ENCODE measurements at places on chromosomes 1 and 21.

GRCh38 chr1:94515296-94515947, 26.1 kb downstream of the F3 start:
- DNase-seq = no peak

DNA sequence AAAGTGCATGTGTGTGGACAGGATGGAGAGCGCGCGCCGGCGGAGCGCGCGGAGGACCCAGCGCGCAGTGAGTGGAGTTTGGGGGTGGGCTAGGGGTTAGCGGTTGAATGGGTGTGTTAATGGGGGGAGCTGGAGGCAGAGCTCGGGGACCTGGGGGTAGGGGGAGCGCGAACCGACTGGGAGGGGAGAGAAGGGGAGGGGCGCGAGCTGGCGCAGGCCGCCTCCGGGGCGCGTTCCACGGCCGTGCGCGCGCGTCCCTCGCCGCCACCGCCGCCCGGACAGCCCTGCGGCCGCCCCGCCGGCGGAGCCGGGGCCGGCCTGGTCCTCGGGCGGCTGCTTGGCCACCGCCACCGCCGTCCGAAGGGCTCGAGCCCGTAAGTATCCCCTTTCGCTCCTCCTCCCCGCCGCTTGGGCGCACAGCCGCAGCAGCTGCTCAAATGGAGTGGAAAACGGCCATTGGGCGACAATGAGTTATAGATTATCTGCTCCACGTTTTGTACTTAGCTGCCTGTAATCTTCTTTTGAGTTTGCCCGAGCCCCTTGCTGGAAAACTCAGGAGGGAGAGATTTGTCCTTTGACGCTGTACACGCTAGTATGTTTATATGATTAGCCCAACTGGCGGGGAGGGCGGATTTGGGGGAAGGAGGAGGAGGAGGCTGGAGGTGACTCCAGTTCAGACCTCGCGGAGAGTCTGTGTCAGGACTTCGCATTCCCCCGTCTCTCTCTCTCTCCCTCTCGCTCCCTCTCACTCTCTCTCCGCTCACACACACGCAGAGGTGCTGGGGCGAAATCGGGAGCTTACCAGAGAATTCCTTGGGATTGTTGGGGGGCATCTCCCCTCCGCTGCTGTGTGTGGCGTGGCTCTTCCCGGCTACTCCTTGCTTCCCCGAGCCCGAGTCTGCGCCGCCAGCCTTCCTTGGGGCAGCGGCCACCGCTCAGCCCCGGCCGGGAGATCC, at the start of gene ADGRL2:
TSS of gene ADGRL2 (plus strand) at position 240 of the 956 bp plus-strand sequence. CDS start 36,051 bp downstream, outside the sequence.
- DNase-seq = peak; percentile 93

- DNase-seq = peak; percentile 50
Observed at GRCh38 chr1:216462066-216462775, 39.0 kb upstream of the USH2A start.

DNA sequence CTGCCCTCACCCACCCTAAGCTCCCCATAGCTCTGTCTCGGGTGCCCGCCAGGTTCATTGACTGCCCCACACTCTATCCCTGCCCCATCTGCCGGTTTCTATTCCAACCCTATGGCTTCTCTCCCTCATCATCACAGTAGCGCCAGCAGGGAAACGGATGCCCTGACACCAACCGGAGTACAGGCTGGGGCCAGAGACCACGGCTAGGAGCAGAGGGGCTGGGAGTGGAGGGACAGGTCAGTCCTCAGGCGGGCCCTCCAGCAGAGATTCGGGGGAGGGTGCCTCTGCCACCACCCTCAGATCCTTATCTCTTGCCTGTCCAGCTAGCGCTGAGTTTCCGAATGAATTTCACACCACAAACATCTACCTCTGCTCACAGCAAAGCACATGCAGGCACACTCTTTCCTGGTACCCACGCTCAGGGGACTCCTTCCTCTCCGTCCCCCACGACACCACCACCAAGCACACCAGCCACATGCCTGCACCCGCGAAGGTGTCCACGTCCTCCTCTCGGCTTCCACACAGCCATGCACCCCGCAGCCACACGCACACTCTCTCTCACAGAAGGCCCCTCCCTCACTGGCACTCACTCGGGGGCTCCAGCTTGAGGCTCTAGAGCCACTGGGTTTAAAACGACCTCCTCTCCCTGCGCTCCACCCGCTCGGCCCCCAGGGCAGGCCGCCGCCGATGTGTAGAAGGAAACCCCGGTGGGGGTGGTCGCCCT, 7.2 kb downstream of the TAL1 start:
- no peak for DNase-seq

- DNase-seq = peak; percentile 46
Observed at GRCh38 chr1:110050602-110051261, 16.3 kb downstream of the STRIP1 start.

- peak; percentile 15 for DNase-seq
Observed at GRCh38 chr1:167635156-167635648, 5.2 kb downstream of the RCSD1 start.

DNA sequence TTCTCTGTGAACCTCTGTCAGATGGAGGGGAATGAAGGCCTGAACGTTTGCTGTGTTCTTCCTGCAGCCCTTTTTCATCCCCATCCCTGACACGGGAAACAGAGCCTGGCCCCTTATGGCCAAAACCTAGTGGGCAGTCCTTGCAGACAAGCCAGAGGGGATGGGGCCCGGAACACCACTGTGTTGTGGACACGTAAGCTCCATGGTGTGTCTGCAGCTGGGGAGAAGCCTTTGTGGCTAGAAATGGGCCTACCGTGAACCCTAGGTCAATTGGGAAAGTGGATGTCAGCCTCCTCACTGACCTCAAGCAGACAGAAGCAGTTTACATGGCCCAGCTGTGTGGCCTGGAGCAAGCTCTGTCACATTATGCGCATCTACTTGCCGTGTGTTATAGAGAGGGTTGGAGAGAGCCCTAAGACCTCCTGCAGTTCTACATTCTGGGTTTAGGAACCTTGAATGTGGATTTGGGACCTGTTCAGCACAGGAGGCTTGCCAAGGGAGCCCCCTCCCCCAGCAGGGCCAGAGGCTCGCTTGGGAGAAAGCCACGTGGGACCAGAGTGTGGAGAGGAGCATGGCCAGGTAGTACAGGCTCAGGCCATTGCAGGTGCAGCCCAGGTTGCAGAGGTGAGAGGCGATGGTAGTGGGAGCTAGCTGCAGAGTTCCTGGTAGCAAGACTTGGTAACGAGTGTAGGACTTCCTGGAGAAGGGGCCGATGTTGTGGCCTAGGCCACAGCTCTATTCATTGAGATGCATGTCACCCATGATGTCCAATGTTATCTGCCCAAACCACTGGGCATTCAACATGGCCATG, 20.7 kb downstream of the PARS2 start:
- no peak for DNase-seq

GRCh38 chr1:240310226-240310925, 218.7 kb downstream of the FMN2 start:
- DNase-seq = peak; percentile 85

DNA sequence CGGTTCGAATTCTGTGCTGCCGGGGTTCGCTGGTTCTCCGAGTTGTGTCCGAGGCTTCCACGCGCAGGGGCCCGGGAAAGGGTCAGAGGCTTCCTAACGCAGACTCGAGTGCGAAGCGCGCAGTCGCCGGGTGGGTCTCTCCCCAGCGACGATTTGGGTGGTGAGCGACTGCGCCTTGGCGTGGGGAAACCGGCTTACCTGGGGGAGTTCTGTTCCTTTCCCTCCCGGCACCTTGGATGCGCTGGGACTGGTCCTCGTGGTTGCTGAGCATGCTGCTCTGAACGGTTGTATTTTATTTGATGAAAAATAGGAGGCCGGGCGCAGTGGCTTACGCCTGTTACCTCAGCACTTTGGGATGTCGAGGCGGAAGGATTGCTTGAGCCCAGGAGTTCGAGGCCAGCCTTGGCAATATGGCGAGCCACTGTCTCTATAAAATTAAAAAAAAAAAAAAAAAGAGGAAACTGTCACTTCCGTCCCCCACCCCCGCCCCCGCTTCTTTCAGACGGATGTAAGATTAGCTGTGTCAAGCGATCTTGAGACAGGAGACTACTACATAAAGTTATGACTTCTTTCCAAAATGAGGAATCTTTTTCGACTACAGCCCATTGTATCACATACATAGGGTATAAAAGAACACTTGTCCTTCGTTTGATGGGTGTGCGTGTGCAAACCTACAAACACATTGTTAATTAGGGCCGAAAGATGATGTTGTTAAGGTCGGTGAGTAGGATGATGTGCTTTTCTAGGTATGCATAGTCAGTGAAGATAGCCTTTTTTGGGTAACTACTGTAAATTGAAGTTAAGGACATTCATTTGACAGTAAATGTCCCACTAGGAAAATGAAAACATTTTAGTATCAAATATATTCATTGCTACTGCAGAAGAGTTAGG, at the start of gene CCDC18:
TSS of gene CCDC18 (plus strand) at position 2 of the 891 bp plus-strand sequence. CDS start 2,638 bp downstream, outside the sequence.
- no peak for DNase-seq

DNA sequence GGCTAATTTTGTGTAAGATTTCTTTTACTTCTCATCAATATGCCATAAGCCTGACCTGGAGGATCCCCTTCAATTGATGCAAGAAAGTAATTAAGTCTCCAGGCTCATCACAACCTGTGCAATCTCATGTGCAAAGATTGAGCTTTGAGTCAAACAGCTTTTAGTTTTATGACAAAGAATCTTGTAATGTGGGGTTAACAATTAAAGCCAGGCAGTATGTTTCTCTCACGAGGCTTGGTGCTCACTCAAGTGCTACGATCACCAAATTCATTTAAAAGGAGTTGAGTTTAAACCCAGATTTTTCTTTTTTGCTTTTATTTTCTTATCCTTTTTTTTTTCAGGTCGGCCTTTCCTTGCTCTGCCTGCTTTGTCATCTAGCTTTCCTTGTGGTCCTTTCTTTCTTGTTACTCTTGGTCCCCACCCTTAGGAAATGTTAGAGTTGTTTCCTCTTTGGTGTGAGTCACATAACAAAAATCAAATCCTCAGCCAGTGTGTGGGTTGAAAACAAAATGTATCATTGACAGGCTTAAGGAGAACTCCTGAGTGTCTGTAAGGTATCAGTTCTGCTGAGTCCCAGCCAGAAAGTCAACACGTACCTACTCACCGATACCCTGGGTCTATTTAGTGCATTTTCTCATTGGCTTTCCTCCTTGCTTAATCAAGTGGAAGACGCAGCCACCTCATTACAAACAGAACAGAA, 1037.2 kb downstream of the ADGRL2 start:
- DNase-seq = peak; percentile 57

DNA sequence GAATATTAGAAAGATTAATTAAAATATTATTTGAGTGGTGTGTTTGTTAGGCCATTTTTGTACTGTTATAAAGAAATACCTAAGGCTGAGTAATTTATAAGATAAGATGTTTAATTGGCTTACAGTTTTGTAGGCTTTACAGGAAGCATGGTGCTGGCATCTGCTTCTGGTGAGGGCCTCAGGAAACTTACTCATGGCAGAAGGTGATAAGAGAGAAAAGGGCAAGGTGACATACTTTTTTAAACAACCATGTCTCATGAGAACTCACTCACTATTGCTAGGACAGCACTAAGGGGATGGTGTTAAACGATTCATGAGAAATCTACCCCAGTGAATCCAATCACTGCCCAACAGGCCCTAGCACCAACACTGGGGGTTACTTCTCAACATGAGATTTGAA, 56.7 kb upstream of the RGS21 start:
- no peak for DNase-seq

DNA sequence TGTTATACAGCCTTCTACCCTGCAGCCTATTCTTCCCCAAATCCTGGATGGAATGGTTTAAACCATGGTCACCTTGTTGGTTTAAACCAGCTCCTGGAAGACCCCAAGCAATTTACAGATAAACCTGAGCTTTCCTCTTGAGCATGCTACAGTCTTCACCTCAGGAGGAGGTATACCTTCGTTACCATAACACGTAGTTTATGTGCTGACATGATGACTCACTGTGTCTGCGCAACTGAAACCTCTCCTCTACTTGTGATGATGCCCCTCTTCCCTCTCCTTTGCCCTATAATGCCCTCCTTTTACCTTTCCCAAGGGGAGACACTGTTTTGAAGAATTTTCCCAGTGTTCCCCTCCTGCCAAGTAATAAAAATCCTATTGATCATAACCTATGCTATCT, 457.3 kb upstream of the RGS18 start:
- DNase-seq = no peak

- DNase-seq = no peak
Observed at GRCh38 chr1:223345720-223346119, 18.3 kb downstream of the SUSD4 start.

DNA sequence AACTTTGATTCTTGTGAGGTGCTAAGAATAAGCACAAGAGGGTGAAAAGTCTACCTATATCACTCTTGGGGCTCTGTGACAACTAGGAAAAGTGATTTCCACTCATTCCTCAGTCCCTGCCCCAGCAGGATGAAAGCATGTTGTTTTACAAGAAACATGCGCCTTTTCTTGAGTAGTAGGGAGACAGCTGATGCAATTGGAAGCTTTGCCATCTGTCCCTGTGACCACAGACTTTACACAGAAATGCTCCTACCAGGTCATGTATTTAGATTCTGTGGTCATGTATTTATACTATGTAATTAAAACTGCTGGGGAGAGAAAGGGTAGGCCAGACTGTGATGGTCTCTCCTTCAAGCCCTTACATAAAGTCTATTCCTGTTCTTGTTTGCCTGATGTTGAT, 445.5 kb downstream of the PTPRC start:
- DNase-seq = peak; percentile 59

DNA sequence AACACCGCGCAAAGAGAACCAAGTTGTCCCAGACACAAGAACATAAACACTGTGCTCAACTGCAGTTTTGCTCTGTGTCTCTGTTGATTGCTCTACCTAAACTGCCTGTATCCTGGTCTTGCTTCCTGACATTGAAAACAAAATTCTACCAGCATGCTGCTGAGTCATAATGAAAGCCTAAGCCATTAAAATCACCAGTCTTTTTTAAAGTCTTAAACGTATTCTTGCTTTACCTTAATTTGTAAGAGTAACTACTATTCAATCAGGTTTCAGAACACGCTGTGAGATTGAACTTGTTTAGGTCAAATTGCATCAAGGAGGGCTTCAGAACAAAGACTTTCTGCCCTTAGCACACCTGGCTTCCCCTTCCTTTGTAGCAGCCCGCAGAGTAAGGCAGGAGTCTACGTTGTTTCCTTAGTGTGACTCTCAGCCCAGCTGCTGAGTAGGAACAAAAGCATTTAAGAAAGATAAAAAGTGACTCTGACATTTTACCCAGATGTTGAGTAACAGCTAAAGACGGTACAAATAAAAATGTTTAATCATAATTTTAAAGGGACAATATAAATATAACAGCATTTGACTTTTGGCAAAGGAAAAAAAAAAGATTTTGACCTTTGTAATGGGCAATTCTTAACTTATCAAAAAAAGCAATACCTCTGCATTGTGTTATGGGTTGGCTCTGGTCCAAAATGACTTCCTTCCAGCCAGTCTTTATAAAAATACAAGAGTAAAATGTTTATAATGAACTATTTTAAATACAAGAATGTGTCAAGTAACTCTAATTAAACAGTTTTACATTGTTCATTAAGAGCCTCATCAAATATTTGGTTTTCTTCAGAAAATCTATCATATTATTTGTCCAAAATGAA, 186.9 kb upstream of the ADGRL4 start:
- DNase-seq = peak; percentile 74

DNA sequence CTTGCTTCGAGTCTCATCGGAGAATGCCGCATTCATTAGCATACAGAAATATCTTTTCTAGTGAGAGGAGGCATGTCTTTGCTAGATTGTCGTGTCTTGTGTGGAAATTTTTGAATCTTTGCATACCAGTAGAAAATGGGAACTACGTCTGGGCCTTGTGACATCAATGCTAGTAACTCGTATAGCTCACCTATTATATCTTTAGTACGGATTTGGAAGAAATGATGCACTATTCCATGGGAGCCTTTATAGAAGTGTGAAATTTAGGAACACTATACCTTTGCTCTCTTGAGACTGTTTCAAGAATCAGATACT, 835 bp downstream of the UHMK1 start:
- DNase-seq = peak; percentile 54
